ENCODE measurements at places on chromosomes 6 and 20.
A peak's percentile ranks its signal among the peaks of the same experiment; 100 is the strongest.

DNA sequence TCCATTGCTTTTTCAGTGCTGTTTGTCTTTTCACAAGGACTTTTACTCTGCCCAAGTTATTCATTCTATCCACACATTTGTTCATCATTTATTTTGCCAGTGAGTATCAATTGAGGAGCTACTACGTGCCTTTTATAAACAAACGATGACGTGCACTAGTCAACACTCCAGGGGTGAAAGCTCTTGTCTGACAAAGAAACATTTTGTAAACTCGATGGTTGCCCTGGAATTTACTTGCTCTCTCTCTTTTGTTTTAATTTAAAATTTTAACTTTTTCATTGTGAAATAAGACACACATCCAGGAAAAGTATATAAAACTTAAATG is 8.3 kb upstream of the MRPS18A start:
- no peak for DNase-seq

- DNase-seq = no peak
These were observed 149.7 kb downstream of the MRPL14 start for GRCh38 chr6:43977404-43978111.

DNA sequence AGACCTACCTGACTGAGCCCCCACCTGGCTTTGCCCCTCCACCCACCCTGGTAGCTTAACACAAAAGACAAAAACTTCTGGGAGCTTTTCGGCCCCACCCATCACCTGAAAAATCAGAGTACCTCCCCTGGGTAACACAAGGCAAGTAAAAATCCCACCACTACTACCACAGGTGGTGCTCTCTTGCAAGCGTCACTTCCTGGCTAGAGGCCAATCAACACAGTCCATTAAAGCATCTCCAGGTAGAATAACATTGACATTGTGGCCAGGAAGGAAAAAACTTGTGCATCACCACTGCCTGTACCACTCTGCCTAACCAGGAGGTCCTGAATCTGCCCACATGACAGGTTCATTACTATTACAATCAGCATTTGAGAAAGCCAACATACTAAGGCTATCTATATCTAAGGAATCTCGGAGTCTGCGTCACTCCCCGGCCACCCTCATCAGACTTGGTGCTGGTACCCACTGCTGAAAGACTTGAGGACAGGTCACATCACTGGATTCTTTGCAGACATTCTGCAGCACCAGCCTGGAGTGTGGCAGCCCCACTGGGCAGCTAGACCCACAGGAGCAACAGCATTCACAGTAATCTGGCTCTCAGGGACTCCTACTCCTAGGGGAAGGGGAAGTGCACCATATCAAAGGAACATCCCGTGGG is 125.9 kb downstream of the CDK19 start:
- no peak for DNase-seq

DNA sequence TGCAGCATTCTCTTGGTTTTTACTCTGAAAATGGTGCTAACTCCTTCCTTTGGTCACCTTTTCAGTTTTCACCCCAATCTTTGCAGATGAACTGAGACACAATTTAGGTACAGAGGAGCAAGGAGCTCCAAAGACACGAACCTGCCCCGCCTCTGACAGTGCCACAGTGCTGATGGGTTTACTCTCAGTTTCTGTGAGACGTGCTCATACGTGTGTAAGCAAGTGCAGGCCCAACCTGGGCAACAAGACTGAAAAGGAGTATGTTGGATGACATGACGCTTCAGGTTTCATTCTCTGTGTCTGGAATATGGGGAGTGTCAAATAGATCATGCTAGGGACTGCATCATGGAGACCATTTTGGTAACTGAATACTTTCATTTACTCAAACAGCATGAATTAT is 334.3 kb upstream of the QKI start:
- no peak for DNase-seq

DNA sequence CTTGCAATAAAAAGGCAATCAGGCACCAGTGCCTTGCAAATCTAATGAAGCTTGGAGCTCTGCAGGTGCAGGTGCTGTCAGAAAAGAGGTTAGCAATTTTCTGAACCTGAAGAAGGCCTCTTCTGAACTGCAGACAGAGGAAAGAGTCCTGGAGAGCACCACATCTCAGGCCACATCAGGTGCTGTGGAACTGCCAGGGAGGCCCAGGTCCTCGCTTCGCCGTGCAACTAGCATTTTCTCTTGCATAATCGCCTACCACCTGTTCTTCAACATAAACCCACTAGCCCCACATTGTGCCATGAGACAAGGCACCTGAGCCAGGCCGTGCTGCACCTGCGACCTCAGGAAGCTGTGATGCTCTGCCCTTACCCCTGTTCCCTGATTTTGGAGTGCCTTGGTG is 187.6 kb downstream of the DTNBP1 start:
- no peak for DNase-seq

DNA sequence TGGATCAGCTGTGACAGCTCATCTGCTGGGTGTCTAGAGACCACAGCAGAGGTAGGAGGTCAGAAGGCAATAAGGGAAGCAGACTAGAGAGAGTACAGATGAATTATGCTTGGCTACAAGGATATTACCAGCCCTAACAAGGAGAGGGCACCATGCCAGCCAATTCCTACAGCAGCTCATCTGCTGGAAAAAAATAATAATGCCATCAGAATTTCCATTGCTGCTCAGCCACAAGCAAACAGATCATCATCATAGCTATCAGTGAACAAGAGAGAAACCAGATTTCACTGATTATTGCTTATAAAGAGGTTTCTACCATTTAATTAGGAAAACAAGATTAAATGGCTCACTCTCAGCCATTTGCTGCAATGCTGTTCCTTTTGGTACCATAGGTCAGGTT is 66.5 kb downstream of the PSMG4 start:
- DNase-seq = peak; percentile 16

DNA sequence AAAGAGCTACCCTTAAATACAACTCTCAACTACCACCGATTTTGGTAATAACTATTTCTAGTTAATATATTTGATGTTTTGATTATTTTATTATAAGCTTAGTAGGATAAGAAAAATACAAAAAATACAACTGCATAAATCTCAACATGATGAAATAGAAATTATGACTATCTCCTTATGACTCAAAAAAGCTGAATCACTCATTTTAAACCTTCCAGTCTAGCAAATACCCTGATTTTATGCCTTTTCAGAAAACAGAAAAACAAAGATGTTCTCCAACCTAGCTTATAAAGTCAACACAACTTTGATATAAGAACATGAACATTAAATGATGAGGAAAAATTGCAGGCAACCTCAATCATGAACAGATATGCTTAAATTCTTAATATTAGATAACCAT is 40.2 kb upstream of the DSE start:
- no peak for DNase-seq

DNA sequence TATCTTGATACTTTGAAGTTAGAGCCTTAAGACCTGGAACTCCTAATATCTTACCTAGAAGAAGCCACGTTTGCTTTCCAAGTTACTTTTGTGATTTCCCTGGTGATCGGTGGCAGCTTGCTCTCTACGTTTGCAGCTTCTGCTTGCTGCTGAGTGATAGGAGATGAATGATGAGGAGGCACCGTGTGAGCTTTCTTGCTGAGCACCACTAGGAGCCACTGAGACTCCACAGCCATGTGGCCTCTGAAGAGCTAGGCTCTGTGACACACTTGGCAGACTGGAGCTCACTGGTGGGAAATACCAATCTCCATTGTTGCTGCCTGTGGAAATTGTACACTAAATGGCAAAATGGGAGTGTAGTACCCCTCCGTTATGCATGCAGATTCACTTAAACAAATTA is 161.8 kb downstream of the IBTK start:
- no peak for DNase-seq

DNA sequence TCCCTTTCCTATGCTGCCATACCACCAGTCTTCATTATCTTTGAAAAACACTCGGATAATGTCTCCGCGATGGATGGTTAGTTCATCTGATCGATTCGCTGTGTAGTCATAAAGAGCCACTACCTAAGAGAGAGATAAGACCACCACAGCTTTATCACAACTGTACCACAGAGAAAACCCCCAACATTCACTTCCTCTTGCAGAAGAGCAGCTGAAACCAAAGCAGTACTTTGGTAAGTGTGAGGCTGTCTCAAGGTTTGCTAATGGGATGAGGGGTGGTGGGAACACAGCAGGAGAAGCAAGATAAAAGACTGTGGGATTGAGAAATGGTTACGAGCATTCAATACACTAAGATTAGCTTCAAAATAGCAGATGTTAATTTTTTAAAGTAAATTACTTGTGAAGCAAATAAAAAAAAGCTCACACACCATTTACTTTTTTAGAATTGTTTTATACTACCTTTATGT is 142.1 kb downstream of the MYB start:
- DNase-seq = no peak

DNA sequence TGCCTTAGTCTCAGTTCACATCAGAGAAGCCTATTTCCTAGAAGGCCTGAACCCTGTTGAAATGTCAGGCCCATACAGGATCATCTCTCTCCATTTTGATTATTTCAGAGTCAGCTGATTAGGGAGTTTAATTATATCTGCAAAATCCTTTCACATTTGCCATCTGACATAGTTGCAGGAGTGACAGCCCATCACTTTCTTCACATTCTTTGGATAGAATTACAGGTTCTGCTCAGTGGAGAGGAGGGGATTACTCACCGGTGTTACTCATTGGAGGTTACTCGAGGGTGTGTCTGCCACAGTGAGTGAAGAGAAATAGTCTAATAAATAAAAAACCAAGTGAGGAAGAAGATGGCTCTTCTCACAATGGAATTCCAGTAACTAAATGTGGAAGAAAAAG is 216.8 kb downstream of the TMEM242 start:
- peak; percentile 3 for DNase-seq

DNA sequence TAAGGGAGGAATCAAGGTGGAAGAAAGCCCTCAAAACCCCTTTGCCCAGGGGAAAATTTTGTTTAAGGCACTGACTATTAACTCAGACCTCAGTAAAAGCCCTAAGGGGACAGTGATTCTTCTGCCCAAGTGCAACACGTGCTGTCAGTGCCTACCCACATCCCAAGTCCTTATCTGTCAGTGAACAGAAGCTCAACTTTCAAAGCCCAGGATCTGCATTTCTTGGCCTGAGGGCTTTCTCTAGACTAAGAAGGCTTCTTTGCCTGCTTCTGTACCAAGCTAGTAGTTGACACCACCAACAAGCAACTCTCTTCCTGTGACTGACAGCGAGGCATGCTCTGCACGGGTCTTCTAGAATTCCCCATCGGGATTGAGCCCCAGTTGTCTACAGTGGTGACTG is 416.0 kb upstream of the SPTLC3 start:
- no peak for DNase-seq

DNA sequence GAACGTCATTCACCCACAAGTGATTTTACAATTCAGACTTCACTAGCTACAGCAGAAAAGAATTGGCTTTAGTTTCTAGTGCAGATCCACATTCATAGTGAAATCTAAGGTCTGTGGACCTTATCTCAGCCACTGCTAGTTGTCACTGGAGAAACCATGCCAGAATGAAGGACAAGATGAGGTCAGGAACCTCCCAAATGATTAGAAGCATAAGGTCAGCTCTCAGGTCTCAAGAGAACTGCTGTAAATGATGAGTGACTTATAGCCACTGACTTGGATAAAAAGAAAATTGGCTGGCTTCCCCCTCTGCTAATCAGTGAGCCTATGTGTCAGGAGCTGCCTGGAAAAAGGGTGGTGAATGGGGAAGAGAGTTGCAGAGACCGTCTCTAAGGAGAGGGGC is 265.3 kb upstream of the BMP2 start:
- DNase-seq = no peak

DNA sequence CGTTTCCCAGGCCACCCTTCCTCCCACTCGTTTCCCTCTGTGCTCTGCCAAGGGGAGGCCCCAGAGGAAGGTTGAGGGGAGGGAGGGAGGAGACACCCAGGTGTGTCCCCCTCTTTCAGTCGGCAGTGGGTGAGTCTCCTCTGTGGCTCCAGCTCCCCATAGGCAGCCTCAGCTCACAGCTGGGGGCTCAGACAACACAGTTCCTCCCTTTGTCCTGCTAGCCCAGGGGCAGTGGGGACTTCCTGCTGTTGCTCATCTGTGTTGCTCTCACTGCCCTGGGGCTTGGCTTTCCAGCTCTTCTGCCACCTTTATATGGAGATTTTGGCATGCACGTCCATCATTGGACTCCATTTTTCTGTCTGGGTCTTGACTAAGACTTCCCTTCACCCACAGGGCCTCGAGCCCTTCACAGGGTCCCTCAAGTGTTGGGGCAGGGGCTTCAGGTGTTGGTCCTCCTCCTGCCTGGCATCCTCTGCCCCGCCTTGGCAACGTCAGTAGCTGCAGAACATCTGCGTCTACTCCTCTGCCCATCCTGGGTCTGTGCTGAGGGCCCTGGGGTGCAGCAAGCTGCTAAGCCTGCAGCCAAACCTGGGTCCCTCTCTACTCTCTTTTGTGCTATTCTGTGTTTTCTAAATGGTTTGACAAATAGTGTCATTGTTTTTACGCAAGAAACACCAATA is 190.6 kb upstream of the PMEPA1 start:
- DNase-seq = no peak

DNA sequence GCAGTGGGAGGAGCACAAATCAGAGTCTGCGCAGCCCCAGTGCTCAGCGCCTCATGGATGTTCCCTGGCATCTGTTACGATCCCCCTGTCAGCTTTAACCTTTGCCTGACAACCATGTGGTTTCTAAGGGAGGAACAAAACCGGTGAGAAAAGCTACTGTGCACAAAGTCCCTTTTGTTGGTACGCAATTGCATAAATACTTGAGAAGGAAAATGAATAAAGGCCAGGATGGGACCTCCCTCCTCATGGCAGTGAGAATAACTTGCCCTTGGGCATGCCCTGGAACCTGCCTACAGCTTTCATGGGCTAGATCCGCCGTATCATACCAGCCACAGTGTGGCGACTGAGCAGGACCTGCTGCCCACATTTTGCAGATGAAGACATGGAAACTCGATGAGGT is 81.0 kb downstream of the RIN2 start:
- DNase-seq = no peak

DNA sequence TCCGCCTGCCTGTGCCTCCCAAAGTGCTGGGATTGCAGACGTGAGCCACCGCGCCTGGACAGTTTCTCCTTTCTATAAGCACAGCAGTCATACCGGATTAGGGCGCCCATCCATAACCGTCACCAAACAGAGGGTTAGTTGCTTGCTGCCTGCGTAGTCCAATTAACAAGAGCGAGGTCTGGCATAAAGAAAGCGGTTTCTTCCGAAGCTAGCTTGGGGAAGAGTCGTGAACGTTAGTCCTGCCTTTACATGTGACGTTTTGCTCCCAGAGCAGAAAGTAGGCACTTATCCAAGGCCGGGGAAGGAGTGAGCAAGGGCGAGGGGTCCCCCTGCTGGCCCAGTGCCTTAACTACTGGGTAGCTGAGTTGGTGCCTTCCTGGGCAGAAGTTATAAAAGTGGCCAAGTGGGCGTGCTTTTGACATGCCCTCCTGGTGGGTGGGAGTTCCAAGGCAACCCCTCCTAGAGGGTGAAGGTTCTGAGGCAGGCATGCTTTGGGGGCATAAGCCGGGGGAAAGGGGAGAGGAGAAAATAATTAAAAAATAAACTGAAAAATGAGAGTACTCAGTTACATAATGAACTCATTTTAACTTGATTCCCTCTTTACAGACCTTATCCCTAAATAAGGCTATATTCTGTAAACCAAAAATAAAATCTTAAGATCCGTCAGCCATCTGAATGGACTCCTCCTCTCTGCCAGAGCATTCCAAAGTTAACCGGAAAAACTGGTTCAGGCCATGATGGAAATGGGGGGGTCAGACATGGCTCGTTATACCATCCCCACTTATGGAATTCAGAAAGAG is 88.0 kb downstream of the FAM217A start:
- DNase-seq = peak; percentile 73
